NCI-H1417 (cell line): ENCODE measurements at places on chromosomes 7 and 10.
A peak's percentile ranks its signal among the peaks of the same experiment; 100 is the strongest.

GRCh38 chr7:132368246-132368900 lies 207.9 kb downstream of the PLXNA4 start:
- DNase-seq, result peak; percentile 75

GRCh38 chr7:68155676-68156075 lies 1159.0 kb downstream of the TYW1 start:
- DNase-seq, result no peak

DNA sequence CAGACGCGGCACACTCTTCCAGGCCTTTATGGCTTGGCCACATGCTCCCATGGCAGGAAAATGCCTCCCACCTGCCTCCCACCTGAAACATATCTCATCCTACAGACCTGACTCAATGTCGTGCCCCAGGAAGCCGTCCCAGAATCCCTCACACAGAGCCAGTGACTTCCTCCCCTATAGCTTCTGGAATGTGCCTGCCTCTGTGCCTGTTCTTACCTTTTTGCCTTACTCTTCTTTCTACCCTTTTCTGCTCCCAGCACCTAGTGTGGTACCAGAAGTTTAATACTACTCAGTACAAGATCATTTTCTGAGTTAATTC lies 123.9 kb upstream of the STK17A start:
- DNase-seq, result no peak

- peak; percentile 7 for DNase-seq
These were observed 300.9 kb downstream of the BICC1 start for GRCh38 chr10:58813573-58813972.

- no peak for DNase-seq
These were observed 9.8 kb downstream of the CDHR1 start for GRCh38 chr10:84204122-84204521.

- DNase-seq, result no peak
These were observed 26.0 kb downstream of the HSPA12A start for GRCh38 chr10:116716381-116716780.

DNA sequence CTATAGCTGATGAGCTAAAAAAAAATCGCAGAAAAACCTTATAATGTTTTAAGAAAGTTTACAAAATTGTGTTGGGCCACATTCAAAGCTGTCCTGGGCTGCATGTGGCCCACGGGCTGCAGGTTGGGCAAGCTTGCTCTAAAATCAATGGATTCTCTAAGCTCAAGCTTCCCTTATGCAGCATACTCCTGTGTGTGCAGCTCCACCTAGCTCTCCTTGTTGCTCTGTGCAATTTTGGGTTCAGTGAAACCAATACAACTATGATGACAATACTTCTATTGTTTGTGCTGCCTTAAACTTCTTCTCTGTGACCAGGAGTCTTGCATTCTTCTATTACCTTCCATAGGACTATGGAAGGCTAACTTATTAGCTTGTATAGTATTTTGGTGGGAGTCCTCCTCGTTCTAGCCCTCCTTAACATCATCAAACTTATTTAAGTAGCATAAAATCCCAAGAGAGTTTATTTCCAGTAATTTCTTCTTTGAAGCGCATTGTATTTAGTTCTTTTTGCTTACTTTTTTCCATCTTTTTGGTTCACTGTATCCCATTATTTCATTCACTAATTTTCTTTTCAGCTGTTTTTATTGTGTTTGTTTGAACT lies 170.9 kb upstream of the SMIM30 start:
- DNase-seq, result peak; percentile 53

GRCh38 chr7:3301449-3301731 lies 338 bp downstream of the SDK1 start:
- no peak for DNase-seq
